Activated CD4-positive, alpha-beta T cell treated with anti-CD3 and anti-CD28 coated beads, Interleukin-2, amount 10 ng/mL, durations not matched to agents 24 days and 14 days (primary cell): ENCODE measurements at places on chromosomes 3 and 15. TPM values are rescaled to one million over a fixed set of nuclear protein-coding genes. Genes with fewer than 3 reads are reported as not detected.

DNA sequence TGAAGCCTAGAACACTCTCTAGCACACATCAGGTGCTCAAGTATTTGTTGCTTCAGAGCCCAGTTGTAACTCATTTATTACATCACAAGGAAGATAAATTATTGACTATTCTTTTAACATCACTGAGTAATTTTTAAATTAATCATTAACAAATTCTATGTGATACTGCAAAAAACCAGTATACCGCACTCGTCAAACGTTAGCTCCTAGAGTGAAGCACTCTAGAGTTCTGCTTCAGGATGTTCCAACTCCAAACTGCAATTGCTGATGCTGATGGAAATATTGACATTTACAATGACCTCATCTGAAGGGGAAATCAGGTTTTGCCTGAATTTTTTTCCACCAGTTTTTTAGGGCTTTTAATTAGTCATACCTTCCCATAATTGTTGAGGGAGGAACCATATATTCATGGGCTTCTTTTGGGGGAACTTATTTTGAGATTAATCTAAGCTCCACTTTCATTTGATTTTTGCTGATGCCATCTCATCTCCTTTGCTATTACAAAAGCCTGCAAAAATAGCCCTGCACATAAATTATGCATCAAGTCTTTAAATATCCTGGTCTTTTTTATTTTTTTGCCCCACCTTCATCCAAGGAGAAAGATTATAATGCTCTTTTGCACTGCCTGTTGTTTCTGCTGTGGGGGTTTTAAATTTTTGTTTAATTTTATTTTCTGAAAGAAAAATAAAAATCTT lies 123.0 kb upstream of the STAC start:
- no peak for DNase-seq

- DNase-seq, result no peak
Measured at GRCh38 chr15:80310776-80311175, 58.8 kb upstream of the CTXND1 start.

GRCh38 chr3:50583897-50584296 lies 14.6 kb downstream of the HEMK1 start:
- no peak for DNase-seq

- no peak for DNase-seq
Measured at GRCh38 chr3:138461246-138461645, 26.8 kb downstream of the ESYT3 start.

- DNase-seq, result no peak
Measured at GRCh38 chr3:188720636-188721035, 451.1 kb upstream of the TPRG1 start.

DNA sequence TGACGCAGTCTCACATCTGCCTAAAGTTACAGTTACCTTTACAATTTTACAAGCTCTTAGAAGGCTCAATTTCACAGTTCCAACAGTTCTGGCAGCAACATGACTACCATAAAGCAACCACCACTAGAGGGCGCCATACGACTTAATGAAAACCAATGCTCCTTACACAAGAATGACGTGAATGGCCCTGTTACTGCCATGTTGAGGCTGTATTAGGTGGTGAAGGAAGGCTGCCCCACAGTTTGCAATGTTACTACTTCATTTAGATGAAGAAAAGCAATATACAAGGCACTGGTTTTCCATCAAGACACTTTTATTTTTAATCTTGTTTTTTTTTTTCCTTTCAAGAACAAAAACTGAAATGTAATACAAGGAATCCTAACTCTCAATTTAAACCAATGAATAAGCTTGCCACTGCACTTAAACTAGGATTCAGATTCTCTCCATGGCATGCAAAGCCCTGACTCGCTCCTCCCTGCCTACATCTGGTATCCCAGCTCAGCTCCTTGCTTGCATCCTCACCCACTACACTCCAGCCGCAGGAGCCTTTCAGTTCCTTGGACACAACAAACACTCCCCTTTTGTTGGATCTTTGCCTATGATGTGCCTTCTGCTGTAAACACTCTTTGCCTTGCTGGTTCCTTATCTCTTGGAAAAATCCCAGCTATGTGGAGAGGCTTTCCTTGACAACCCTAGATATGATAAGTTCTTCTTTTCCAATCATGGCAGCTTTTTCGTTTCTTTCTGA lies 270.7 kb downstream of the GBE1 start:
- DNase-seq, result peak; percentile 91

DNA sequence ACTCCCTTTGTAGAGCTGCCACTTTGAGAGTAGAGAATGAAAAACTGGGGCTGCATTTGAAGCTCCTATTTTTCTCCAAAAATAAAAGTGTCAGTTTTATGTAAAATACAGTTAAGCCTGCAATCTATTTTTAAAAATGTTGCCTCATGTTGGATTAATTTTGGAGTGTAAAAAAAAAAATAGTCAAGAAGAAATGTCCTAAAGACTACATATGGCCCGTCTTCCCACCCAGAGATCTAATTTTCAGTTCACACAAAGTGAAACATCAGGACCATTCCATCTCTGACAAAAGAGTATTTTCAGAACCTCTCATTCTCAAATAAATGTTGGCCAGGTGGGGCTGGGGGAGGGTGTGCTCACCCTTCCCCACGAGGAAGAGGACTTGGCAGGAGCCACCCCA lies 62.7 kb downstream of the HHLA2 start:
- DNase-seq, result no peak

GRCh38 chr15:99145005-99145404 lies 40.1 kb downstream of the SYNM start:
- no peak for DNase-seq

DNA sequence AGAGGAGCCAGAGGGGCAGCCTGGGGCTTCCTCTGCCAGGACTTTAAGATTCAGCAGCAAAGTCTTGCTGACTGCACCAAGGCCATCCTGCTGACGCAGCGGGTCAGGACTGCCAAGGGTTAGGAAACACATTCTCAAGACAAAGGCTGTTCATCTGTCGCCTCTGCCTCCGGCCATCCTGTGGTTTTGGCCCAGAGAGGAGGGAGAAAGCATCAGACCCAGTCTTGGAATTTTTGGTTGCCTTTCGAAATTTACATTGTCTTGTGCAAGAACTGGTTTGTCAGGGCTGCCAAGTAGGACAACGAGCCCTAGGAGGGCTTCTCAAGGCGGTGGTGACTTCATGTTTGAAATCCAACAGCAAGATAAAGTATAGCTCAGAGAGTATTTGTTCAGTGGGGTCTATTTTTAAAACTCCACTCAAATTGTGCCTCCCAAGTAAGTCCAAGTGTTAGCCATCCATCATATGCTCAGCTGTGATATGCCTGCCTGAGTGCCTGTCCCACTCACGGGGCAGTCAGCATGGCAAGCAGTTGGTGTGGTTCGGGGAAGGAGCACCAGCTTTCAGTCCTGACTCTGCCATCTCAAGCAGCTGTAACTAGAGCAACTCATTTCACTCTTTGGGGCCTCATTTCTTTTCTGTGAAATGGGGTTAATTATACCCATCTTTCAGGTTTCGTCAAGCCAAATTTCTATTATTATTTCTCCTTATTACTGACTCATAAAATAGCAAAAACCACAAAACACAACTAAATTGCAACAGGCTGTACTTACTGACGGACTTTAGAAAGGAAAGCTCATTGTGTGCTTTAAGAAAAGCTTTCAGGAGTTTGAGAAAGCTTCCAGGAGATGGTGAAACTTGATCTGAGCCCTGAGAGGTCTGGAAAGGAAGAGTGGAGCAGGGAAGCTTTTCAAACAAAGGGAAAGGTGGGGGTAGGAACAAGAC lies 42.4 kb upstream of the RHO start:
- DNase-seq, result no peak

PP2D1 gene
- not detected in 2 replicates for total RNA-seq

ACVR2B gene
- total RNA-seq, result 12.2 and 12.6 TPM in 2 replicates

FOXB1 gene
- 0.54 and 0.68 TPM in 2 replicates for total RNA-seq

PGBD4 gene
- 3.7 and 4.0 TPM in 2 replicates for total RNA-seq
